NCI-H1105 treated with DMSO at 0.1 percent for 48 hours (cell line): ENCODE measurements at places on chromosomes 2 and 18.
A peak's percentile ranks its signal among the peaks of the same experiment; 100 is the strongest.

GRCh38 chr2:84546551-84546950, 30.3 kb downstream of the DNAH6 start:
- no peak for DNase-seq

GRCh38 chr18:24543795-24544498, 83.5 kb downstream of the HRH4 start:
- DNase-seq: peak; percentile 55

GRCh38 chr2:30886080-30886479, 78.8 kb upstream of the CAPN13 start:
- no peak for DNase-seq

DNA sequence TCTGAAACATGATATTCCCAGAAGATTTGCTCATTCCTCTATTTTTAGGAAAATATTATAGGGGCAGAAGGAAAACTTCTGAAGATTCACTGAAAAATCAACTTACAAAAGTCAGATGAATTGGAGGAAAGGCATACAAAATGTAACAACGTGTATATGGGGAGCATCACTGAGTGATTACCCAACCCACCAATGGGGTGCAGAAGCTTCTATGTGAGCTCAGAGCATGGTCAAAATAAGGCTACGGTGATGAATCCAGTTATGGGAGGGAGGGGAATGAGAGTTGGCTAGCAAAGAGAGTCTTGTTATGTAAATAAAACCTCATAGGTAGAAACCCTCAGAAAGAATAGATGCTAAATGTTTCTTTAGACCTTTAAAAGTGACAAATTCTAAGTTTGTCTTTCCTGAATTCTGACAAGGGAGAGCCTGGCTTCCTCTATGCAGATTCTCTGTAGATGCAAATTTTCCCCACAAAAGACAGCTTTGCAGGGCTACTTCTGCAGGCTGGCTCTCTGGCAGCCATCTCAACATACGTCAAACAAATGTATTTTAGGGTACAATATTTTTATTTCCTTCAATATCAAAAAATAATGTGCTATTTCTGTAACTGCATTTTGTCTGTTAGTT, 171.4 kb upstream of the NDUFV2 start:
- no peak for DNase-seq

- DNase-seq: no peak
These were observed 265.5 kb downstream of the EIPR1 start for GRCh38 chr2:3112131-3112530.

DNA sequence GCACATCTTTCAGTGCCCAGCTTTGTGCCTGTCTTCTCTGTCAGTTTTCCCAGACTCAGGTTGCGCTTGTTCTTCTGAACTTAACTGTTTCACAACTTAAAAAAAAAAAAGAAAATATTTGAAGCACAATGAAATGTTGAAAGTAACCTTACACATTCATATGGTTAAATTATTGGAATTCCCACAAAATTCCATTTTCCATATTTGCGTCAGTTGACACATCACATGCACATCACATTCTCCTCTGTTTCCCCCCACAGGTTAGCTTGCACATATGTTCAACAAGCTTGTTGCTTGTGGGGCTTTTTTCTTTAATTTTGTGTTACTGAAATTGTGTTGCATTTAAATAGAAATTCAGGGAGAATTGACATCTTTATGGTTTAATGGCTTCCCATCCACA, 8.3 kb downstream of the MYO1B start:
- DNase-seq: no peak

GRCh38 chr2:231190531-231191197, 7.8 kb upstream of the ARMC9 start:
- DNase-seq: no peak

GRCh38 chr18:46622999-46623398, 34.0 kb downstream of the LOXHD1 start:
- DNase-seq: peak; percentile 58

GRCh38 chr18:26803643-26804042, 61.9 kb downstream of the AQP4 start:
- peak; percentile 33 for DNase-seq

GRCh38 chr18:616380-616995, 19.7 kb downstream of the CLUL1 start:
- peak; percentile 16 for DNase-seq

- peak; percentile 59 for DNase-seq
These were observed 66.2 kb downstream of the ACVR2A start for GRCh38 chr2:147910990-147911473.

- no peak for DNase-seq
These were observed 30.7 kb downstream of the FSHR start for GRCh38 chr2:49123600-49123999.

DNA sequence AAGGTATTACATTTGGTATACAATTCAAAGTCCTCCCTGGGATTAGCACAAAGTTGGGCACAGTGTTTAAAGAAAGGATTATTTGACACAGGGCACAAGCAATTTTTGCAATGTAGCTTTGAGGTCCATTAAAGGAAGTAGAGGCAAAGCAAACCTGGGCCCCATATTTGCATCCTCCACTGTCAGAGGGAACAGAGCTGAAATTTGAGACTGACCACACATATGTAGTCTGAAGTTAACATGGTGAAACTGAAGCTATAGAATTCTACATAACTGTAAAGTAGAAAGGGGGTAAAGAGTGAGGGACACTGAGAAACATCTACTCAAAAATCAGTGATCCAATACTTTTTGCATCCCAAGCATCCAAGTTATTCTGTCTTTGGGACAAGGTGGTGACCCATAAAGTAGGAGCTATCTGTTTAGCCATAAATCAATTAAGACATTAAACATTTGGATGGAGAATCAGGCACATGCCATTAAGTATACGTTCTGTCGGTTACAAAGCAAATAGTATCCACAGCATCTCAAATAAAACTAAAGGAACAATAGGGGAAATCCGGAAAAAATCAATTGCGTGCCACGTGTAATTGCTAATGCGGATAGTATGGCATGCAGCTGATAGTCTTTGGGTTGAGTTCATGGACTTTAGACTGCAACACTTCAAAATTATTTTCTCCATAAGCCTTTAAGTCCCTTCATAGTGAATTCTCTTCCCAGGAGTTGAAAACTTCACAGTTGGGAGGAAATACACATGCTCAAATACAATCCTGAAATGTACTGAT, 72.6 kb downstream of the PLEKHM3 start:
- no peak for DNase-seq

- no peak for DNase-seq
These were observed 123.4 kb upstream of the PDE1A start for GRCh38 chr2:182550234-182550633.

GRCh38 chr2:206368484-206368883, 74.8 kb upstream of the ADAM23 start:
- no peak for DNase-seq

- no peak for DNase-seq
These were observed 145.6 kb downstream of the AGAP1 start for GRCh38 chr2:235639428-235639773.

- DNase-seq: no peak
These were observed 219.6 kb downstream of the PDE1A start for GRCh38 chr2:182207049-182207746.

- DNase-seq: no peak
These were observed 3.9 kb downstream of the CTLA4 start for GRCh38 chr2:203871371-203871983.

DNA sequence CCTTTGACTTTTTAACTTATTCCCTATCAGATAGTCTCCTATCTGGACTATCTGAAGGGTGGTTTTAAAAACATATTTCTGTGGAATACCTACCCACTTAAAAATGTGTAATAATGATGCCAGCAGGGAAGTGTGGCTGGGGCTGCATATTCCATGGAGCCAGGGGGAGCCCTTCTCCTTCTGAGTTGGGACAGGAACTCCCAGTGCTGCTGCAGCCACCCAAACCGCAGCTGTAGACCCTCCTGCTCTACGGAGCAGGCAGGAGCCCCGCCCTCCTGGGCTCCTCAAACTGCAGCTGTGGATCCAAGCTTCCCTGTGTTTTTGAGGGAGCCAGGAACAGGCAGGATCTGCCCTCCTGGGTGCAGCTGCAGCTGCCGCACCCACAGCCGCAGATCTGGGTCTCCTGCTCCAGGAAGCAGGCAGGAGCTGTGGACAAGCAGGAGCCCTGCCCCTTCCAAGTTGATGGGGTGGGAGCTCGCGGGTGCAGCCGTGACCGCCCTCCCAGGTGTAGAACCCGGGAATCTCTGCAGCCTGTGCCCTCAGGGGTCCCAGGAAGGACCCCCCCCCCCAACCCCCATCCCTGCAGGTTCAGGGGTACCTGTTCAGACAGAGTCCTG, 57.8 kb downstream of the PDK1 start:
- no peak for DNase-seq
